ENCODE measurements at places on chromosomes 3 and 15. TPM values are rescaled to one million over a fixed set of nuclear protein-coding genes. Genes with fewer than 3 reads are reported as not detected.
A peak's percentile ranks its signal among the peaks of the same experiment; 100 is the strongest.

DNA sequence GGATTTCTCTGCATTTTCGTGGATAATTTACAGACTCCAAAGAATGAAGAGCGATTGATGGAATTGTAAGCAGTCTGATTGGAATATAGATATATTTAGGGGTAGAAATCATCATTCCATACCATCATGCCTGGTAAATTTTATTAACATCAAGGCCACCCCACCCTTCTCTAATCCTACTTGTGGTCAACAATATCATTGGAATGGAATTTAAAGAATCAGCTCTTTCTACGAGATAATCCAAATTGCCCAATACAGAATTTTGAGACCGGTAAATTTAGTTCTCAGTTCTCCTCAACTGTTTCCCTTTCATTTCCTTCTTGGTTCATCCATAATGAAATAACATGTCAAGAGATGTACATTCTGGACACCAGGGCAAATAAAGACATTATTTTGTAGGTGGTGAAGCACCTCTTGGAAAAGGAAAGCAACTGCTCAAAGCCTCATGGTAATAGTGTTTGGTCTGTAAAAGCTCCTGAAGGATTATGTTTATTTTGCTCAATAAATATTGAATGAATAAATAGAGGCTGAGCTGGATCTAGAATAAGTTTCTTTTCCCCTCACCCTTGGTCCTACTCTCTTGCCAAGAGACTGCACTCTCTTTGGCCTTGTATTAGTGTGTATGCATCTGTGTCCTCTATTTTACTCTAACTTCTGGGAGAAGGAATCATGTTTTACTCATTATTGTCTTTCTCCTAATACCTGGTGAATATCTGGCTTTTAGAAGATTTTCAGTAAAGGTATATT lies 133.7 kb upstream of the BCL6 start:
- ATAC-seq, result no peak

Gene AHSG
- total RNA-seq, result not detected

GRCh38 chr3:73557986-73558726 lies 66.6 kb downstream of the PDZRN3 start:
- no peak for ATAC-seq

Gene HCLS1
- 289 TPM for total RNA-seq

Gene ZNF860
- 0.91 TPM for total RNA-seq

Gene SLC22A13
- total RNA-seq, result 0.99 TPM

GRCh38 chr3:87503900-87504498 lies 227.6 kb upstream of the POU1F1 start:
- peak; percentile 38 for ATAC-seq

- ATAC-seq, result no peak
These were observed 67.7 kb upstream of the WNT5A start for GRCh38 chr3:55554634-55555425.

Gene EIF4E3
- total RNA-seq, result 27.4 TPM

Gene TMEM108
- total RNA-seq, result 0.13 TPM

Gene CYP1A2
- not detected for total RNA-seq
